ENCODE measurements at places on chromosomes 5 and 9.

GRCh38 chr9:87280421-87280820, 217.2 kb upstream of the DAPK1 start:
- DNase-seq, result peak; percentile 76

- DNase-seq, result no peak
Measured at GRCh38 chr9:111016016-111016415, 22.3 kb downstream of the LPAR1 start.

GRCh38 chr9:111068383-111068730, 30.1 kb upstream of the LPAR1 start:
- peak; percentile 37 for DNase-seq

- DNase-seq, result no peak
Measured at GRCh38 chr5:160545832-160546231, 124.2 kb downstream of the PTTG1 start.

DNA sequence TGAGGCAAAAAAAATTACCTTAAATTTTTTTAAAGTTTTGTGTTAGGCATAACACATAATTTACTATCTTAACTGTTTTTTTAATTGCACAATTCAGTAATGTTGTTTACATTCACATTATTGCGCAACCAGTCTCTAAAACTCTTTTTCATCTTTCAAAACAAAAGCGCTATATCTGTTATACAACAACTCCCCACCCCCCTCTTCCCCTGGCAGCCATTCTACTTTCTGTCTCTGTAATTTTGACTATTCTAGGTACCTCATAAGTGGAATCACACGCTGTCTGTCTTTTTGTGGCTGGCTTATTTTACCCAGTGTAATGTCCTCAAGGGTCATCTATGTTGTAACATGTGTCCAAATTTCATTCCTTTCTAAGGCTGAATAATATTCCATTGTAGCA, 241.5 kb upstream of the DMRT1 start:
- DNase-seq, result no peak

- no peak for DNase-seq
Measured at GRCh38 chr9:116350213-116350612, 196.6 kb downstream of the PAPPA start.

- no peak for DNase-seq
Measured at GRCh38 chr5:132203916-132204315, 23.7 kb downstream of the P4HA2 start.

- peak; percentile 76 for DNase-seq
Measured at GRCh38 chr5:10719965-10720364, 41.1 kb downstream of the DAP start.

DNA sequence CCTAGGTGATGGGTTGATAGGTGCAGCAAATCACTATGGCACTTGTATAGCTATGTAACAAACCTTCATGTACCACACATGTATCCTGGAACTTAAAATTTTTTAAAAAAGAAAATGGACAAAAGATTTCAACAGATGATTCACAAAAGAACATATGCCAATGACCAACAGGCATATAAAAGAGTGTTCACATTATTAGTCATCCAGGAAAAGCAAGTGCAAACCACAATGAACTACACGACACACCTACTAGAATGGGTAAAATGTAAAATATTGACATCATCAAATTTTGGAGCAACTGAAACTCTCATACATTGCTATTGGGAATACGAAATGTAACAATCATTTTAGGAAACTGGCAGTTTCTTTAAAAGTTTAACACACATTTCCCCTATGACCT, 109.9 kb downstream of the YIPF5 start:
- peak; percentile 17 for DNase-seq

GRCh38 chr5:174293006-174293405, 247.5 kb downstream of the NSG2 start:
- no peak for DNase-seq

- peak; percentile 62 for DNase-seq
Measured at GRCh38 chr9:134488331-134489280, 153.0 kb upstream of the COL5A1 start.

GRCh38 chr9:33242609-33243134, 2.7 kb downstream of the SPINK4 start:
- no peak for DNase-seq

DNA sequence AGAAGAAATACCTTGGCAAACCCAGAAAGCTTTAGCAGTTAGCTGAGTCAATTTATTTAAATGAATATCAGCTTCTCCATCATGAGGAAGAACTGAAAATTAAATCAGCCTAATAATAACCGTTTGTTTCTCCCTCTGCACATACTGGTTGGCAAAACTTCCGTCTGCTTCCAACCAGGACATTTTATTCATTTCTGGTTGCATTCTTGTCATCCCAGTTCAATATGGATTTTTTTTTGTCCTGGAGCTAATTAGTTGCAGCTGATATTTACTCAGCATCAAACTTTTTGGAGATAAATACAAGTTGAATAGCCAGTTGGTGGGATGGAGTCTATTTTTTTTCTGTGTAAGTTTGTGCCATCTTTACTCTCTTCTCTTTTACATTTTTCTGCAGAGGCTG, 126.5 kb upstream of the GDNF start:
- peak; percentile 77 for DNase-seq

DNA sequence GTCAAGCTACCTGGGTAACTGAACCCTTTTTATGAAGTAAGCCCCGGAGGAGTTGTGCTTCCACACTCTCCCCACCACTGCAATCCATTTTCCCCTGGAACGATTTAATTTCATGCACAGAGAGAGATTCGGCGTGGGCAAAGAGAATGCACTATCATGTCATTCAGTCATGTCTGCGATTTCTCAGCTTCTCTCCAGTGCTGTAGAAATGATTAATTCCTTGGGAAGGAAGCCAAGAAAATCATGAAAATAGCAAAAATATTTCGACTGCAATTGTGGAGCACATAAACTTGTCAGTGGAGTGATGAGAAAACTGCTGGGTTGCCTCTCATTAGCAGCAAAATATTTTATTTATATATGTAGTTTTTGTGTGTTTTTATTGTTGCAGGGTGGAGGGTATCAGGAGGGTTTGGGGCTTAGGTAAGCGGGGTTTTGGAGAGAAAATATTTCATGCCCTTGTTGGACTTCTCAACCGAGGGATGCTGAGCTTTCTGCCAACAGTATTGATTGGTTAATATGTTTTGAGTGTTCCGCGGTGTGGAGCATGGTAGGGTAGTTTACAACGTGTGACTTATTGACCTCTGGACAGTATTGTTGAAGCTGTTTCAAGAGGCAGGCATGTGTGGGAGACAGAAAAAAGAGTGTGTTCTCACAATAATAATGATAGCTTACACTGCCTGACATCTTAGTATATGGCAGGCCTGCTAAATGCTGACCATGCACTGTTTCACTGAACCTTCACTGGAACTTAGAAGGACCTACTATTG, 69.3 kb downstream of the SGCD start:
- peak; percentile 72 for DNase-seq

GRCh38 chr5:114402206-114402605, 40.3 kb downstream of the KCNN2 start:
- DNase-seq, result no peak

DNA sequence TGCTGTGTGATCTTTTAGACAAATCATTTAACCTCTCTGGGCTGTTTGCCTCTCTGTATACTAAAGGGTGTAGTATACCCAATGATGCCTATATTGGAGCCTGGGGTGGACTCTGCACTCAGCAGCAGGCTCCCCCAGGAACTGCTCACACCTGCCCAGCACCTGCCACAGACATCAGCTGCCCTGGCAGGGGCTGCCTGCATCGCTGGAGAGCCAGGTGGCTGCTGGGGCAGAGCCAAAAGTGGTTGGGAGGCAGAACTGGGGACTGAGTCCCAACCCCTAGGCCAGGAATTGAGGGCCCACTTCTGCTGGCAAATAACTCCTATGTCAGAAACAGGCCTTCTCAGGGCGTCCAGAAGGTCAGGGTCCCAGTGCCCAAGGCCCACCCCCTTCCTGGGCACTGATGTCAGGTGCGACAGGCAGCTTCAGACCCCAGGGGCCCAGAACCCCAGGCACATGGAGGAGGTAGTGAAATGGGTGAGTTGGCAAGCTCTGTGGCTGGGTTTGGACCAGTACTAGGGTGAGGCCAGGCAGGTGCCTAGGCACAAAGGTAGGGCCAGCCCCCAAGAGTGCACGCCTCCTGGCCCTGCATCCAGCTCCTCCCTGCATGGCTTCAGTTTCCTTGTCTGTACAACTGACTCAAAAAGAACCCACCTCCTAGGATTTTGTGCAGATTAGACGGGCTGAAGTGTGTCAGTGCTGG, 5.8 kb downstream of the UNC5A start:
- no peak for DNase-seq

All from AG10803 (cell line).